ENCODE measurements at places on chromosomes 4 and X. TPM values are rescaled to one million over a fixed set of nuclear protein-coding genes. Genes with fewer than 3 reads are reported as not detected.

DNA sequence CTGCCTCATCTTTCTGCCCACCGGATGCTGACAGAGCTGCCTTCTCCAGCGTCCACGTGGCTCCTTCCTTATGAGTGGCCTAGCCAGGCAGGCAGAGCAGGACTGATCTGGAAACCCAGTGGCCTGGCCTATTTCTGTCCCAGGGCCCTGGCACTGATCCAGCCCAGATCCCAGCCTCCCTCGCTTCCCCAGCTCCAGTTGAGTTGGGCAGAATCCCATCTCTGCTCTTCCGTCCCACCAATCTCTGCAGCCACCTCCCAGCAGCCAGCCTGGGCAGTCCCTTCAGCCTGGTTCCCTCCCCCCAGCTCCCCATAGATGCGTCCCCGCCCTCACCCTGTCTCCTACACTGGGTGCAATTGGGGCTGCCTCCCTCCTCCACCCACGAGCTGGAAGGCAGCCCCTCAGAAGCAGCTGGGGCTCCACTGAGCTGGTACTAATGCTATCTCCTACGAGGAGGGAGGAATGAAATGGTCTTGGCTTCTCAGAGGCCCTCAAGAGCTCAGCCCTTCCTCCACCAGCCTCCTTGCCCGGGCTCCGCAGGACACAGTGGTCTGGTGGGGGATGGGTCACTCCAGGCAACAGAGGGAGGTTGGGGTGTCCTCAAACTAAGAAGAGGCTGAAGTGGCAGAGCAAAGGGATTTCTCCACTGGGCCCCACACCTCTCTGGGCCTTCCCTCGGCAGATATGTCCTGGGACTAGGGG is 94.2 kb downstream of the PJA1 start:
- no peak overlapping the region for H3K4me3 ChIP-seq
- H3K27ac ChIP-seq: no peak overlapping the region
- H3K36me3 ChIP-seq: no peaks in the 10 kb centered on the region

- no peaks in the 10 kb centered on the region for H3K4me1 ChIP-seq
- H3K27ac ChIP-seq: no peak overlapping the region
- H3K27me3 ChIP-seq: no peaks in the 10 kb centered on the region
- H3K36me3 ChIP-seq: no peaks in the 10 kb centered on the region
Measured at GRCh38 chr4:152734015-152734698, 45.4 kb downstream of the TIGD4 start.

- no peaks in the 10 kb centered on the region for H3K4me1 ChIP-seq
- no peak overlapping the region for H3K4me3 ChIP-seq
- H3K27me3 ChIP-seq: no peaks in the 10 kb centered on the region
- DNase-seq: no peak
- no peak overlapping the region for H3K27ac ChIP-seq
Measured at GRCh38 chr4:21571100-21571499, 377.5 kb downstream of the KCNIP4 start.

DNA sequence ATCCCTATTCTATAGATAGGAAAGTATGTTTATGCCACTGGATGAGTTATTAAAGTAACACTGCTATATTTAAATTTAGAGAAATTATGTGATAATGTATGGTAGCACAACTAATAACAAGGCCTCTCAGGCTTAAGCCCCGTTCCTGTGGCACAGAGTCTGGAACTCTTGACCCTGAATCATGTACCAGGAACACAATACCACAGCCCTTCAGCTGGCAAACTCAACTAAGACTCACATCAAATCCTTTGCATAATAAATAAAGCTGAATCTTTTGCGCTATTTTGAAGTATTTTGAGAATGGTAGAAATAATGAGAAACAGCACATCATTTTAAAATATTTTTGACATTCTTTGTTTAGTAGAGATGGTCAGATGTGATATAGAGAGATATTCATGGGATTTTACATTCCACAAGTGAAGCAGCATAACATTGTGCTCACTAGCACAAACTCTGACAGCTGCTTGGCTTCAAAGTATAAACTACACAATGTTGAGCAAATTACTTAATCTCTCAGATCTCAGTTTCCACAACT is 478.4 kb upstream of the FAM241A start:
- DNase-seq: no peak
- H3K27me3 ChIP-seq: no peaks in the 10 kb centered on the region
- no peak overlapping the region for H3K4me3 ChIP-seq
- no peak overlapping the region for H3K27ac ChIP-seq
- no peaks in the 10 kb centered on the region for H3K4me1 ChIP-seq

- H3K36me3 ChIP-seq: no peaks in the 10 kb centered on the region
- no peak for DNase-seq
- no peaks in the 10 kb centered on the region for H3K27me3 ChIP-seq
Measured at GRCh38 chrX:143081231-143081630, 55.5 kb downstream of the SPANXN4 start.

GRCh38 chr4:97185233-97185632 is 958.0 kb downstream of the STPG2 start:
- no peaks in the 10 kb centered on the region for H3K27me3 ChIP-seq
- no peak overlapping the region for H3K4me3 ChIP-seq
- no peaks in the 10 kb centered on the region for H3K36me3 ChIP-seq
- H3K27ac ChIP-seq: no peak overlapping the region
- DNase-seq: no peak

DNA sequence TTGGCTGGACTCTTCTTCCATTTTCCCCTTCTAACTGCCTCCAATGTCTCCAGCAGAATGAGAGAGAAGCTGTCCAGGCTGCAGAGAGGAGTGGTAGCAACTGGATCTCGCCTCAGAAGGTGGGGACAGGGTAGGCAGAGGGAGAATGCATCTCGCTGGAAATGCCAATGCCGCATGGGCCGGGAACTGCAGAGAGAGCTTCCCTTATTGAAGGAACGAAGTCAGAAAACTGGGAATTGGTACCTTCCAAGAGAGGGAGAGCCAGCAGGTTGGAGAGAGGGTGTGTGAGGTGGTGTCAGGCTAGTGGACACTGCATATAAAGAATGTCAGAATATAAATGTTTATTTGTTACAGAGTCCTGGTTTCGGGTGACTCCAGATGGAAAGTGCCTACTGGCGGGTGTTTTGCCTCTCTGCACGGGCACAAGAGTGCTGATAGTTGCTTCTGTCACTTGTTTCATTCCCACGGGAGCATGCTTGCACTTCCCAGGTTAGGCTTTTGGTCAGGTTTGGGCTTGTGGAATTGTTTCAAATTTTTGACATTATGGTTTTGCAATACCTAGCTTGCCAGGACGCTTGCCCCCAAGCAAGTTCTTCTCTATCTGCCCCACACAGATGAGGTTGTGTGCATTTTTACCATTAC is 156.8 kb upstream of the STS start:
- no peak overlapping the region for H3K4me3 ChIP-seq
- H3K4me1 ChIP-seq: no peaks in the 10 kb centered on the region
- no peaks in the 10 kb centered on the region for H3K27me3 ChIP-seq
- no peaks in the 10 kb centered on the region for H3K36me3 ChIP-seq

Gene SLC26A1
- 2.0 TPM for total RNA-seq

Gene PPP2R2C
- 13.1 TPM for total RNA-seq

Gene RPA4
- 10.6 TPM for total RNA-seq

All from testis (tissue), 5 donors.